ENCODE measurements at places on chromosomes 2 and 18. TPM values are rescaled to one million over a fixed set of nuclear protein-coding genes. Genes with fewer than 3 reads are reported as not detected.

DNA sequence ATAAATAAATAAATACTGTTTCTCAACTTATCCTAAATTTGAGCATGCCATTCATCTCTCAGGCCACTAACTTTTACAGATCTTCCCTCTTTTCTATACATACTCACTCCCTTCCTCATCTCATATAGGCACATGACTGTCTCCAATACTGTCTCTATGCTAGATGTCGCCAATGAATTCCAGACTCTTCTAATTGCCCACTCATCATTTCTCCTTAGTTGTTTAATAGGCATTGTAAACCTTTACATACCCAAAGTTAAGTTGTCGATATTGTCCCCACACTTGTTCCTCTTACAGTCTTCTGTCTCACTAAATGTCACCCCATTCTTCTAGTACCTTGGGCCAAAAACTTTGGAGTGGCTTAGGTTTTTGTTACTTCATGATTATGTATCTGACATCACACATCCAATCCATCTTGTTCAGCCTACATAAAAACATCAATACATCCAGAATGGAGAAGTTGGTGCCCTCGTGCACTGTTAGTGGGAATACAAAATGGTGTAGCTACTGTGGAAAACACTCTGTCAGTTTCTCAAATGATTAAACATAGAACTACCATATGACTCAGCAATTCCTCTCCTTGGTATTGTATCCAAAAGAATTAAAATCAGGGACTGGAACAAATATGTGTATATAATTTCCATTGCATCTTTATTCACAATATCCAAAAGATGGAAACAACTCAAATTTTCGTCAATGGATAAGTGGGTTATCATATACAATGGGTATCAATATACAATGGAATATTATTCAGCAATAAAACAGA is 935.1 kb downstream of the SLC4A3 start:
- no peak for DNase-seq

- DNase-seq, result no peak
Observed at GRCh38 chr2:23564615-23564960, 179.6 kb downstream of the KLHL29 start.

GRCh38 chr2:127592761-127593227 is 53.2 kb upstream of the GPR17 start:
- DNase-seq, result no peak

DNA sequence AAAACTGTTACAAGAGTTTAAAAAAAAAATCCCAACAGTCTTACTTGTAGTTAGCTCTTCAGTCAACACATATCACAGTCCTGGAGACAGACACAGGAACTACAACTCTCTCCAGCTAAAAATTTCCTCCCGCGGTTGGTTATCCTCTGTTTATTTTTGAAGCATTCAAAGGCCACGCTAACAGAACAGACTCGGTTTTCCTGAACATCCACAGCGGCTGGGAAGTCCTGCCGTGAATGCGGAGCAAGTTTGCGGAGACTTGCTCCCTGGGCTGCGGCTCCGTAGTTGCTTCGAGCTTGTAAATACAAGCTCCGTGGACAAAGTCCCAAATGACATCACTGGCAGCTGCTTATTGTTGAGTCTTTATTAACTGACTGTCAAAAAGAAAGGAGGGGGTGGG is at the start of gene NCKAP5:
TSS of gene NCKAP5 (minus strand) at position 292 of the 400 bp plus-strand sequence. CDS start 50,937 bp downstream, outside the sequence.
- peak; percentile 68 for DNase-seq

GGCX gene
- polyA plus RNA-seq, result 33.4 TPM

ALK gene
- 0.41 TPM for polyA plus RNA-seq

GRCh38 chr18:44054514-44054913 is 626.2 kb upstream of the SETBP1 start:
- DNase-seq, result no peak

DNA sequence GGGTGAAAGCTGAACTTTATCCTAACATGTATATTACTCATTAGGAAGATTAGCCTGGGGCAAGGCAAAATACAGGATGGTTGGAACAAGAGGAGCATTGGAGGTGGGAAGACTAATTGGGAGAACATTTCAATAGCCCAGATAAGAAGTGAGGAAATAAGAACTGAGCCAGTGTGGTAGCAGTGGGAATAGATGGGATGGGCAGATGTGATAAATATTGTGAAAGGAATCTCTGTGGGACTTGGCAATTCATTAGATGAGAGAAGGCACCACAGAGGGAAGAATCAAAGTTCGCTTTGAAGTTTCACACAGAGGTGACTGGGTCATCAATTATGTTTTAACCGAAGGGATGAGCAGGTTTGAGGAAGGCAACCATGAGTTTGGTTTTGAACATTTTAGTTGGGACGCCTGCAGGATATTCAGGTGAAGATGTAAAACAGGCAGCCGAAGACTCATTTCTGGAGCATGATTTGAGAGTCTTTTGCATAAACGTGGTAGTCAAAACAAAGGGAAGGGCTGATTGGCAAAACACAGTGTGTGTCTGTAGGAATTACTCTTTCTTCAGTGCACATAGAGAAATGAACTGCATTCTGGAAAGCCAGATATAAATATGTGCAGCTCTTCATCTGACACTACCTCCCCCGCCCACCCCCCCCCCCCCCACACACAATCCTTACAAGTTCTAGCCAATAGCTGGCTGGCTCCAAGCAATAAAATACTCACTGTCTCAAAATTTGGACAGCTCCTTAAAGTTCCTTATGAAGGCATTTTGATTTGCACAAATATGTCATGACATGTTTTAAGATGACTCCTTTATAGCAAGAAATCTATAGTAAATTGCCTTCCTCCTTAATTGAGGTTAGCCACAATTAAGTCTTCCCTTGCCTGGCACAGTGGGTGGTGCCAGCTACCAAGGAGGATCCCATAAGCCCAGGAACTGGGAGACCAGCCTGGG is 1.9 kb upstream of the SLC1A4 start:
- DNase-seq, result peak; percentile 78

DNA sequence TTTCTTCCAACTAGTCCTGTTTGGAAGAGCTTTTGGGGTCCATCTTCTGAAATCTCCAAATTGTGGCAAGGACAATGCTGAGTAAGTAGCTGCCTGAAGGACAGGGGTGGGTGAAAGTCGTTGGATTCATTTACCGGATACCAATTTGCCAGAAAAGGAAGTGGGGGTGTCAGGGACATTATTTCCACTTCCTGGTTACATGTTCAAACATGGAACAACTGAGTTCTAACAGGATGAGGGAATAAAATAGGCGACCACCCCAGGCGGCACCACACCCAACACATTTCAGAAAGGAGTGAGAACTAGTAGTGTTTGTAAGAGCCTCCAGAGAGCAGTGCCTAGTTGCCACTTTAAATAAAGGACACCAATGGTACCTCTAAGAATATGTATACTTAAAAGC is 158.6 kb upstream of the SERTAD2 start:
- DNase-seq, result no peak

GRCh38 chr2:31828891-31829290 is 181.9 kb downstream of the MEMO1 start:
- DNase-seq, result no peak

C2orf15 gene
- 10.7 TPM for polyA plus RNA-seq

Data from brain (organoid and tissue), 16 donors.